ENCODE measurements at places on chromosomes 5 and 9.

DNA sequence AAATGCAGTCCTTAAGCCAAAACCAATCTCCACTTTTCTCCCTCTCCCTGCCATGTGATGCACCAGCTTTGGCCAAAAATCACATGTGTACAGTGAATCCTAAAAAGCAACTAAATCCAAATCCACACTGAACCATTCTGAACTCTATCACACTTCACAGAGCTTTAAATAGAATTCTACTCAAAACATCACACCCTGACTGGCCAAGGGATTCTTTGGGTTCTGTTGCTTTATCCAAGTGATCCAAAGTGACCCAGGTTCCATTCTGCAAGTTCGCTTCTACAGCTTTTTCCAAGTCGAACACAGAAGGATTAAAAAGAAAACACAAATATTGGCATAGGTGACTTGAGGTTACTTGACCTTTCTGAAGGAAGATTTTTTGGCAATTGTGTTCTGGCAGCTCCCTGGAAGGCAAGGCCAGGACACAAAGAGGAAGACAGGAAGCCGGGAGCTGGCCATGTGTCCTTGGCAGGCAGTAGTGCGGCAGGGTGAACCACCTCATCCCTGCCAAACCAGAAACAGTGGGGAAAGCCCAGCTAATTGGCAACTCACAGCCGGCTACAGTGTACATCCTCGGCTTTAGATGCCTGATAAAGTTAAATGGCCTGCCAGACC is 115.0 kb downstream of the NFIB start:
- DNase-seq, result no peak

DNA sequence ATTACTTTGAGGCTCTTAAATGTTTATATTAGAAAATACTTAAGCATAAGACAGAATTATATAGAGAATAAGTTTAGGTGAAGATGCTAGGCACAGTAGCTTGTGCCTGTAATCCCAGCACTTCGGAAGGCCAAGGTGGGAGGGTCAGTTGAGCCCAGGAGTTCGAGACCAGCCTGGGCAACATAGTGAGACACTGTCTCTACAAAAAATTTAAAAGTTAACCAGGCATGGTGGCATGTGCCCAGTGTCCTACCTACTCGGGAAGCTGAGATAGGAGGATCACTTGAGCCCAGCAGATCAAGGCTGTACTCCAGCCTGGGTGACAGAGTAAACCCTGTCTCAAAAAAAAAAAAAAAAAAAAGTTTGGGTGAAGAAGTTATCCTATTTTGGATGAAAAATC is 61.7 kb downstream of the BAAT start:
- no peak for DNase-seq

- no peak for DNase-seq
These were observed 344.3 kb downstream of the ZNF608 start for GRCh38 chr5:124402144-124402581.

- DNase-seq, result no peak
These were observed 295.7 kb downstream of the KCNN2 start for GRCh38 chr5:114657342-114658130.

GRCh38 chr5:135481387-135481786 is 29.2 kb upstream of the TIFAB start:
- DNase-seq, result no peak

- DNase-seq, result no peak
These were observed 81.4 kb downstream of the EDIL3 start for GRCh38 chr5:84303315-84303714.

DNA sequence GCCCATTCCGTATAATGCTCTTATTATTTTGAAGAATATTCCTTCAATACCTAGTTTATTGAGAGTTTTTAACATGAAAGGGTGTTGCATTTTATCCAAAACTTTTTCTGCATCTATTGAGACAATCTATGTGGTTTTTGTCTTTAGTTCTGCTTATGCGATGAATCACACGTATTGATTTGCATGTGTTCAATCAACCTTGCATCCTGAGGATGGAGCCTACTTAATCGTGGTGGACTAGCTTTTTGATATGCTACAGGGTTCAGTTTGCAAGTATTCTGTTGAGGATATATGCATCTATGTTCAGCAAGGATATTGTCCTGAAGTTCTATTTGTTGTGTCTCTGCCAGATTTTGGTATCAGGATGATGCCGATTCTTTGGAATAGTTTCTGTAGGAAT is 1070.3 kb upstream of the CDH18 start:
- no peak for DNase-seq

DNA sequence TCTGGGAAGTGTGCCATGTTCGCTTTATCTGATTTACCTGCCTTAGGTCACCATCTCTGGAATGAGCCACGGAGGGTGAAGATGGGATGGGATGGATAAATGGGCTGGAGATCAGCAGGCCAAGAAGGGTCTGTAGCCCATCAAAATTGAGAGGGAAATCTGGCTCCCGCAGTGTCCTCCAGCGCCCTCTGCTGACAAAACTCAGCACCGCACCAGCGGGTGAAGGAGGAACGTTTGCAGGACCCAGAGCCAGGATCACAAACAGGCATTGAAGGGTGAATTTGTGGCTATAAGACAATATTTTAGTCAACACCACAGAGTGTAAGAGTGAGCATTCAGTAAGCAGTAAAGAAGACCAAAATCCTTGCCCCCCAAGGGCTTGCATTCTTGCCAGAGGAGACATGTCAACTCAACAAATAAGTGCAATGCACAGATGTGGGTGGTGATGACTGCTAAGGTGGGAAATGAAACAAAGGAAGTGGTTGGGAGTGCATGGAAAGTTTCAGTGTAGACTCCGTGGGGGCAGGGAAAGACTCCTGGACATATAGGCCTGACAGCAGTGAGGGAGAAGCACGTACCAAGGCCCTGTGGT is 124.4 kb downstream of the TENT4A start:
- no peak for DNase-seq

GRCh38 chr9:26334706-26335105 is 557.9 kb downstream of the CAAP1 start:
- DNase-seq, result no peak

- no peak for DNase-seq
These were observed 25.1 kb upstream of the GCNT1 start for GRCh38 chr9:76433836-76434235.
